ENCODE measurements at places on chromosomes 12 and 14.

GRCh38 chr12:29277231-29277630 lies 103.7 kb downstream of the ERGIC2 start:
- DNase-seq = no peak

- no peak for DNase-seq
Observed at GRCh38 chr14:28764257-28765160, 2.1 kb upstream of the FOXG1 start.

- DNase-seq = no peak
Observed at GRCh38 chr14:38992067-38992844, 110.8 kb downstream of the SEC23A start.

DNA sequence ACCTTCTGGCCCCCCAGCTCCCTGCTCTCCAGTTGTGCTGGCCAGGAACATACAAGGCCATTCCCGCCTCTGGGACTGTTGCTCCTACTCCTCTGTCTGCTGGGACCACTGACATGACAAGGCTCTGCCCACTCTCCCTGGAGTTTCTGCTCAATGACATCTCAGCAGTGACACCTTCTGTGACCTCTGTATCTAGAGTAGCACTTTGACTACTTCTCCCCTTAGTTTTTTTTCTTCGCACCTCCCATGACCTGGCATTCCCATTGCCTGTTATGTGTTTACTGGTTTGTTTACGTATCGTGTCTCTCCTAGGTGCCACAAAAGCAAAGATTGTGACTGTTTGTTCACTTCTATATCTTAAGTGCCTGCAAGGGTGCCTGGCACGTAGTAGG lies 40.1 kb upstream of the TMEM263 start:
- DNase-seq = no peak

- DNase-seq = no peak
Observed at GRCh38 chr12:2276288-2277033, 223.7 kb downstream of the CACNA1C start.

DNA sequence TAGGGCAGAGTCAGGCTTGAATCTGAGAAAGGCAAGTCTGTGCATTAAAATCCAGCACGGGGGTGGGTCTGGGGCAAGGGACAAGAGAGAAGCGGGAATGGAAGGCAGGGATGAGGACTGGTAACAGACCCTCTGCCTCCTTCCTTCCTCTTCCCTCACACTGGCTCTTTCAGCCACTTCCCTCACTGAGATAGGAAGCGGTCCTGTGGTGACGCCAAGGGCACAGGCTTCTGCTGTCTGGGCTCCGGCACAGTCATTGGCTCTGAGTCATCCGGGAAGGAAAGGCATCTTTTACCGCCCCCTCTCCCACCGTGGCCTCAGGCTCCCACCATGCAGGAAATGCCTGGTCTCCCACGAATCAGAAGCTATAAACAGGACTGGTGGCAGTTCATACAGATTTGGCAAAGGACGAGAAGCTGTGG lies 70.2 kb downstream of the ETV6 start:
- DNase-seq = peak; percentile 18

- DNase-seq = peak; percentile 68
Observed at GRCh38 chr12:121038861-121039668, at the start of gene OASL. TSS of gene OASL (minus strand) at chr12:121039246. CDS start at chr12:121038971, 275 bp downstream.

DNA sequence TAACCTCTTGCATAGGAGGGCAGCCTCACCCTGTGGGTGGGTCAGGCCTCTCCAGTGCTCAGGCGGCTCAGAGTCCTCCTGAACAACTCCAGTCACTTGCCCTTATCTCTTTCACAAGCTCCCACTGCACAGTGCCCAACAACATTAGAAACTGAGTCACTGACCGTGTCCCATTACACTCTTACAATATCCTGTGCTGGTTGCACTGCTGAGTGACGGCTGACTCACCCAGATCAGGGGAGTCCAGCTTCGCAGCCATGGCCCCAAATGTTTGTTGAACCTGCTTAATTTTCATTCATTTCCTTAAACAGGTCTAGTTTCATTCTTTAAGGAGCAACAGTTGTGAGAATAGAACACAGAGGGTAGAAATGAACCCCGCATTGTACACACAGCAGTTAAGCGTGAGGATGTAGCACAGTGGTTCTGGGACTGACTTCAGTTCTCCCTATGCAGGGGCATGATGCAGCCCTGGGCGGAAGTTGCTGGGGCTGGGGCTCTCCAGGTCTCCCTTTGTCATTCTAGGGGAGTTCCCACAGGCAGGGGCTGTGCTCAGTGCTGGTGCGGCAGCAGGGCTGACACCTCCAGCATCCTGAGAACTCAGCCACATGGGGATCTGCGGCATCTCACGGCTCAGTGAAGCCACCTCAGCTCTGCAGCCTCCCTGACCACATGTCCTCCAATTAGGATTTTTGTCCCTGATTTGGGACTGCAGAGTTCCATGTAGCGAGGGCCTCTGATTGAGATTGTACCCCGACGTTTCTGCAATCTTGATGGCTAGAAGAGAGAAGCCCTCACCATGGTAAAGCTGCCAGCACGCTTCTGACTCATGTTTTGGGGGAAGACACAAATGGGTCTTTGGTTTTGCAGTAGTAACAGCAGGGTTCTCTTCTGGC lies 16.1 kb downstream of the GPR68 start:
- DNase-seq = peak; percentile 88

- DNase-seq = no peak
Observed at GRCh38 chr12:64320611-64321010, 69.9 kb downstream of the C12orf56 start.

DNA sequence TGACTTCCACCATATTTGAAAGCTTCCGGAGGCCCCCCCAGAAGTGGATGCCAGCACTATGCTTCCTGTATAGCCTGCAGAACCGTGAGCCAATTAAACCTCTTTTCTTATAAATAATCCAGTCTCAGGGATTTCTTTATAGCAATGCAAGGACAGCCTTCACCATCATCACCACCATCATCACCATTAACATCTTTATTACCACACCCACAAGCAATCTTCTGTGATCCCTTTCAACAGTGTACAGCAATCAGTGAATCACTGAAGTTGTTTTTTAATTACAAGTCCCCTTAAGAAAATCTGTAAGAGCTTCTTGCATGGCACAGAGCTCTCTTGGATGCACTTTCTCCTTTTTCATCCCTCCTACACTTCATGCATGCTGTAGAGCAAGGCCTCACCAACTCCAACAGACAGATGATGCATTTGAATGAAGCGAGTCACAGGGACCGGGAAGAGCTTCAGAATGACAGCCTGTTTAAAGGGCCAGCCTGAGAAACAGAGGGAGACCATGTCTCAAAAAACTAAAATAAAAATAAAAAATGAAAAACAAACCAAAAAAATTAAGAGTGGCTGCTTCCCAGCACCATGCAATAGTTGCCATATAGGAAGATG lies 83.6 kb upstream of the VASH1 start:
- no peak for DNase-seq

GRCh38 chr12:24233519-24234246 lies 284.2 kb upstream of the SOX5 start:
- DNase-seq = no peak

- no peak for DNase-seq
Observed at GRCh38 chr12:20142956-20143355, 225.4 kb upstream of the PDE3A start.

GRCh38 chr12:116057356-116057755 lies 220.1 kb downstream of the MED13L start:
- no peak for DNase-seq

- no peak for DNase-seq
Observed at GRCh38 chr12:103780992-103781391, 60.0 kb downstream of the NT5DC3 start.

- DNase-seq = no peak
Observed at GRCh38 chr14:68124050-68124449, 304.5 kb downstream of the RAD51B start.

- no peak for DNase-seq
Observed at GRCh38 chr12:102426599-102427542, 53.5 kb downstream of the IGF1 start.

DNA sequence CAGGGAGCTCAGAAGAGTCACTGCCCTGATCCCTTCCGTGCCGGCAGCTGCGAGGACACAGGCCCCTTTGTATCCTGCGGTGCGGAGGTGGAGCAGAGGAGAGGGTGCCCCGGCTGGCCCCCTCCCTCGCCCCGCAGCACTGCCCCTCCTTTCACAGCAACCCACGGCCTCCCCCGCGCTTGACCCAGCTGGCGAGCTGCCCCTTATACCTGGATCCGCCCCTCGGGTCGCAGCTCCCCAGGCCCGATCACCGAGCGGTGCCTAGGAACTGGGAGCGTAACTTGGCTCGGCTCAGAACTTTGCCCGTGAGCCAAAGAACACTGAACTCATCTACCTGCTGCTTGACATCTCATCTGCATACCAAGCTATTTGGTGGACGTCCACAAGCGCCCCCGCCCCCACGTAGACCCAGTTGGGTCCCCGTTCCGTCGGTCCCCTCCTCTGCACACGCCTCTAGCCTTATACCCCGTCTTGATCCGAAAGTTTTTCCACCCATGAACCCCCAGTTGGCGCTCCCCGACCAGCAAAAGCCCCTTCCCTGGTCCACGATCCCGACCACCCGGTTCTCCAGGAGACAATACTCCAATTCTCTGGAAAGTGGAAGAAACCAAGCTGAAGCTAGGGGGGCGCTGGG lies 697 bp upstream of the DNAJC14 start:
- DNase-seq = peak; percentile 13

DNA sequence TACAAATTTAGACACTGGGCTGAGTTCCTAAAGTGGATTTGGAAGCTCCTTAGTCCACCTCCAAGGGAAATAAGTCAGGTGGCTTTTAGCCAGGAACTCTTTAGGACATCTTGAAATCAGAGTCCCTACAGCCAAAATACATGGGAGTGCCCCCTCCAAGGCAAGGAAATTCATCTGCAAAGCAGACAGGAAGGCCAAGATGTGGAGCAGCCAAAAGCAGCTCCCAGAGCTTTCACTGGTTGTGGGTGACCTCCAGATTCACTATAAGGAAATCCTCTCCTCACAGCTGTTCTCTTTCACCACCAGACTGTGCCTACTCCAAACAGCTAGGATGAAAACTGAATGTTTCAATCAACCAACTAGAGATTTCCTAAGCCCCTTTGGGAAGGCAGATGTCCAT lies 6.6 kb downstream of the TTC9 start:
- DNase-seq = no peak

- DNase-seq = no peak
Observed at GRCh38 chr12:26791301-26791791, 41.6 kb downstream of the ITPR2 start.

DNA sequence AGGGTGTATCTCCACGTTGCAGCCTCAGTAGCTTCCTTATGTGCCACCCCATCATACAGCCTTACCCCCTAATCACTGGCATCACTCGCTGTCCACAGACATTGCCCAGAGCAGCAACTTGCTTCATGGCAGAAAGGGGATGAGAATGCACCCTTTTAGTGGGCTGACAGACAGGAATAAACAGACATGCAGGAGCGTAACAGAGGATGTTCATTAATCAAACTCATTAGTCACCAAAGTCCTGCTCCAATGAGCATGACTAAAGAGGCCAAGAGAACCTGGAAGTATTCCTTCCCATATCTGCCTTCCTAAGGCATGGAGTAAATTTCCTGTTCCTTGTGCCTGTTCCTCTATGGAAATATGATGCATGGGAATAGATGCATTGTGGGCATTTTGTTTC lies 197.0 kb downstream of the PHLDA1 start:
- no peak for DNase-seq

DNA sequence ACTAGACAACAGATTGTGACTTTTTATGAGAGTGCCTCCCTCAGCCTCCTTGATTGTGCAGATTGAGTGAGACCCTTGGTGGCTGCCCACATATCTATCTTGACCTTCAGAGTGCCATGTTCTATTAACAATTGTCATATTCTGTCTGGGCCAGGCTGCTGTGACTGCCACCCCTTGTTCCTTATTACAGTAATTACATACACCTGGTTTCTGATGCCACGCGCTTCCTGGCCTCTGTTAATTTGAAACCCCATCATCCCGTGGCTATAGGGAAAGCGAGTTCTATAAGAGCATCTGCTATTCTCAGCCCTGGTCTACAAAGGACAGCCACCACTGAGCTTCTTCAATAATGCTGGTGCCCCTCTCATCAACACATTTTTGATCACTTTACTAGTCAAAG lies 228.7 kb downstream of the PCNX1 start:
- no peak for DNase-seq

- DNase-seq = no peak
Observed at GRCh38 chr12:129927316-129927900, 23.6 kb upstream of the TMEM132D start.

GRCh38 chr12:92927055-92927435 lies 2.0 kb downstream of the EEA1 start:
- DNase-seq = peak; percentile 67

- no peak for DNase-seq
Observed at GRCh38 chr14:72942934-72943333, 16.7 kb downstream of the DCAF4 start.

DNA sequence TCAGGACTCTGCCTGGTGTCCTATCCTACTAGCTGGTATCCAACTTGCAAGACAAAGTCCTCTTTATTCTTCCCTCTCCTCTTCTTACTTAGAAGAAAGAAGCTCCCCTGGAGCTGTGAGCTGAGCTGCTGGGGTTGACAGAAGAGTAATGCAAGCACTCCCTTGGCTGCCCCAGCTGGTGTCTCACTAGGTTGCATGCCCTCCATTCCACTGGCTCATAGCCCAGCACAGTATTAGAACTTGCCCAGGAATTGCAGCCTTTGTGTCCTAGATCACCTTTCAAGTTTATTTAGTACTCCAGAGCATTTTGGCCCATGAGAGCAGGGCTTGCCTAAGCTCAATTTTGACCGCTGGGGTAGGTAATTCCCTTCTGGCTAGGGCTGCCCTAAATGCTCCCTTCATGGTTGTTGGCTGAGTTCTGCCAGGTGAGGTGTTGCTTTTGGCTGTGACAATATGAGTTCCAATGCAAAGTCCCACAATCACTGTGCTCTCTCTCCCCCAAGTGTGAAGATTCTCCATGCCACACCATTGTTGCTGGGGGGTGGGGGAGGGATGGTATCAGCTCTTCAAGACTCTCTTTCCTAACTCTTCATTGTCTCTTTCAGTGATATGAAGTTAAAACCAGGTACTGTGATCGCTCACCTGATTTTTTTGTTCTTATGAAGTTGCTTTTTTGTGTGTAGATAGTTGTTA lies 317.4 kb upstream of the DDHD1 start:
- no peak for DNase-seq

- DNase-seq = no peak
Observed at GRCh38 chr12:32820376-32820931, 64.8 kb upstream of the YARS2 start.

- no peak for DNase-seq
Observed at GRCh38 chr12:97466000-97466399, 3.4 kb downstream of the RMST start.

DNA sequence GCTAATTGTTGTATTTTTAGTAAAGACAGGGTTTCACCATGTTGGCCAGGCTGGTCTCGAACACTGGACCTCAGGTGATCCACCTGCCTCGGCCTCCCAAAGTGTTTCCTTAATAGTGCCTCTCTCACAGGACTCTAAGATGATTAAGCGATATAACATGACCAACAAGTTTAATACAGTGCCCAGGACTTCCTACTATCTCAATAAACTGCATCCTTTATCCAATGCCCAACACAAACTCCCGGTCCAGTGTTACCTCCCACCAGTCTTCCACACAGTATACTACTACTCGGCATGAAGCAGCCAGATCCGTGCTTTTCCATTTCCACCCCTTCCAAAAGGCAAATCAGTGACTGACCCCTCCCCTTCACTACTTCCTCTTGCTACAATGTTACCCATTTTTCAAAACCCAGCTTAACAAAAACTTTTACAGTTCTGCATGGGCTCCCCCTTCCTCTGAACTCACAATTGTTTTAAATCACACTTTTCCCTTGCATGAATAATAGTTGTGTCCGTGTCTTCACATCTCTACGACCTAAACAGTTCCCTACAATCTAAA lies 900 bp downstream of the NOP2 start:
- no peak for DNase-seq
